ENCODE measurements at places on chromosomes 7 and 10.

- DNase-seq = no peak
These were observed 873.2 kb downstream of the GATA3 start for GRCh38 chr10:8927705-8928104.

DNA sequence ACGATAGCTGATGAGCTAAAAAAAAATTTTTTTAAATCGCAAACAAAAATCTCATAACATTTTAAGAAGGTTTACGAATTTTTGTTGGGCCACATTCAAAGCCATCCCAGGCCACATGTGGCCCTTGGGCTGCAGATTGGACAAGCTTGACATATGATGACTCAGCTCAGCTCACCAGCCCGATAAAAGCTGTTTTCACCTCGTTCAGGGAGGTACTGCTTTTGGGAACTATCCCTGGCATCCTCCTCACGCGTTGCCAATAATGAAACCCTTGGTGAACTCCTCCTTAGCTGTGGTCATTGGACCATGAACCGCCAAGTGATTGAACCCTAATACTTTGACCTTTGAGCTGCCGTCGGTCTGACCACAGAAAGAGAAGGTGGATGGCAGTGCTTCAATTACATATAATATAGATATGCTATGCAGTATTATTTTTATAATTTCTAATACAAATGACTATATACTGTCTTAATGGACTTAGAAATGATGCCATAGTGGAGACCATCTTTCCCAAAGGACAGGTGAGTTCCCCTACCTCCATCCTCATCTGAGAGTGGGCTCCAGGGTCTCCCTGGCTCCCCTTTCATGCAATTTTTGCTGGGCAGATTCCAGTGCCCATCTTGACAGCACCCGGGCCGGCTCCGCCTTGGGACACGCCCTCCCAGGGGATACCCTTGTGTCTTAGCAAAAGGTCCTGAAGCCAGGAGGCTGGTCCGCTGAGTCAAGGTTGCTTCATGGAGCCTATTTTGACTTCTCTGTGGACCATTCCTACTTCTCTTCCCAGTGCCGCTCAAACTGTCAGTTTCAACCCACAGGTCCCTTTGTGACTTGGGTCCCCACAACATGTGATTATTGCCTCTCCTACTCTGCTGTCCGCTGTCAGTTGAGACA is 707.2 kb downstream of the PARD3 start:
- DNase-seq = no peak

DNA sequence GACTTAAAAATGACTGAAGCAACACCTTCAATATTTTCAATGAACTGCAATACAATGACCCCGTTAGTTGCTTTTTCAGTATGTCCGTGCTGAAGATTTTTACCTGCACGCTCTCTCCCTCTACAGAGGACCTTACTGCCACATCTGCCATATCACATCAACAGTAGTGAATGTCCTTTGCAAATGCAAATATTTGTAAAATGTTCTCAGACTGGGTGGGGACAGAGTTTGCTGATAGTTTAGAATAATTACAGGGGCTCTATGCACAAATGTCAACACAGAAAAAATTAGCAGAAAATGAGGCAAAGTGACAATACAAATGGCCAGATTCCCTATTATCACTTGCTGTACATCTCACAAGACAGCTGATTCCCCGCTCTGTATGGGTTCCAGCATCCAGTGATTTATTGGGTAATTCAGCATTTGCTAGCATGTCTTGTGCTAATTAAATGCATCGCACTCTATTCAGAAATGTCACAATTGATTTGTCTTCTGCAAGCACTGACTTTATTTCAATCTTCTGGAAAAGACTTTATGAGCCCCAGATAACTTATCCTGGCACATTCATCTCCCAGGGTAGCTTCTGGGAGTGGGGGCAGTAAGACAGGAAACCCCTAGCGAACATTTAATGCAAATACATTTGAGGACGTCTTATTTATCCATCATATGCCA is 69.1 kb upstream of the PTER start:
- no peak for DNase-seq

DNA sequence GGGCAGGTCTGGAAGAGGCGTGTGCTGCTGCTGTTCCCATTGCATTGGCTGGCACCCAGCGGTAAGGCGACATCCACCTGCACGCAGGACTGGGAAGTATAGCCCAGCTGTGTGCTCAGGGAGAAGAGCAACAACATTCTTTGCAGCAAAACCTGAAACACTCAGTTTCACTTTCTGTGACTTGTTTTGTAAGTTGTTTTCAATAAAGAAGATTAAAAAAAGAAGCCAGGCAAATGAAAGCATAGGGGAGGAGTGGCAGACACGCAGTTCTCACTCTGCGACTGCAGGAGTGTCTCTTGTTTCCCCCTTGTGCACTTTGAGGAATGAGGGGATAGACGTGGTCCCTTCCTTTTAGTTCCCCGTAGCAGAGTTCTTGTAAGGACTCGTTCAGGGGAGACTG is 5.8 kb downstream of the FBH1 start:
- DNase-seq = no peak

GRCh38 chr10:110577056-110577455 is 9.6 kb downstream of the SMC3 start:
- no peak for DNase-seq

DNA sequence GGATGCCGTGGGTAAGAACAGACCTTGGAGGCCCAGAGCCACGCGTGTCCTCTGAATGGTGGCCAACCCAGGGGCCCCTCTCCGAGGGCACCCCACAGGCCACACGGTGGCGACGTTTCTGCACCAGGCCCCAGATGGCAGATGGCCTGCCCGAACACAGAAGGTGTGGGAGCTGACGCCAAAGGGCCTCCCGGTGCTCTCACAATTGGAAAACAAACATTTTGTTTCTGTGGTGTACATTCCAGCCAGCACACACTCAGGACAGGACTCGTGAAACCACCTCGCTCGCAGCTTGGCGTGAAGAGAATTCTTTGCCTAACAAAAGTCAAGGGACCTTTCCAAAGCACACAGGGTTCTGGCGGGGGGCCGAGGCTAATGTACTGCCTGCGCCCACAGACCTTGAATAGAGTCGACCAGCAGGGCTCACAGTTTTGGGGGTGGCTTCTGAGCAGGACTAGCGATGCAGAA is 112.1 kb downstream of the FAM53B start:
- peak; percentile 30 for DNase-seq

DNA sequence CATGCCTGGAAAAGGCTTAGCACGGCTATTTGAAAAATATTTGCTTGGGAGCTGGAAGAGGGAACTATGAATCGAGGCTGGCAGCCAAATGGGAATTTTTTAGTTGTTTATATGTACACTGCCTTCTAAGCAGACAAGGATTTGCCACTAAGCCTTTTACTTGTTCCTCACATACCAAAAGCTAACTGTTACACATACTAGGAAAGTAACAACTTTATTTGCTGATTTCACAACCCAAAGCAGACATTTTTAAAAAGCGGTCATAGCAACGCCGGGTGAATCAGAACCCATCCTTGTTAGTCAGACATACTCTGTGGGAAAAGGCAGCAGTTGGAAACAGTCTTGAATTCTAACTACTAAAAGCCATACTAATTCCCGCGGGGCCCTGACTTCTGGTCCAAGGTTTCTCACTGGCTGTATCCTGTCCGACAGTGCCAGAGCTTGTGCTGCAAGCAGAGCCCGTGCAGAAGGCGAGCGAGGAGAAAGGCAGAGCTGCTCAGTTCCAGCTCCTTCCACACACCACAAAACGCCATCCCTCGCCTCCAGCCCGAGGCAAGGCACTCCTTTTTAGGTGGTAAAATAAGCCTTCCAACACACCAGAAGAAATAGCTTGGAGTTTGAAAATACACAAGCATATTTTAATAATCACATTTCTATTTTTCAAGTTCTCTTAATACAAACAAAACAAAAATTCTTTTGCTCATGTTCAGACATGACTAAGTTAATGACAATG is 89.2 kb downstream of the RNF216 start:
- DNase-seq = peak; percentile 93

DNA sequence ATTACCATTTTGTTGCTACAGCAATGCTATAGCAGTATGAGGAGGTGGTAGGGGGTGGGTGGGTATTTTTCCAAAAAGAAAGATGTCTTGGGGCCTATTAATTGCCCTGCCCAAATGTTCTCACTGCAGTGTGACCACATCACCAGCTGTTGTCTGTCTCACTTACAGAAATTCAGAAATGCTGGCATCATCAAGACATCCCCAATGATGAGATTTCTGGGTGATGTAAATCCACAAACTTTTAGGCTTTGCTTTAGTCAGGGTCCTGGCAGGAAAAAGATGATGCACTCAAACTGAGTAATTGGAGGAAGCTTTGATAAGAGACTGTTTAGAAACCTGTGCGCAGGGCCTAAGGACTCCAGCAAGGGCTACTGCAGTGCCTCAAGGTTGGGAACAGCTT is 56.2 kb upstream of the OPN4 start:
- peak; percentile 42 for DNase-seq

GRCh38 chr7:46912692-46913091 is 669.2 kb downstream of the TNS3 start:
- DNase-seq = no peak

- DNase-seq = no peak
These were observed 308.5 kb upstream of the FZD1 start for GRCh38 chr7:90955641-90956207.

DNA sequence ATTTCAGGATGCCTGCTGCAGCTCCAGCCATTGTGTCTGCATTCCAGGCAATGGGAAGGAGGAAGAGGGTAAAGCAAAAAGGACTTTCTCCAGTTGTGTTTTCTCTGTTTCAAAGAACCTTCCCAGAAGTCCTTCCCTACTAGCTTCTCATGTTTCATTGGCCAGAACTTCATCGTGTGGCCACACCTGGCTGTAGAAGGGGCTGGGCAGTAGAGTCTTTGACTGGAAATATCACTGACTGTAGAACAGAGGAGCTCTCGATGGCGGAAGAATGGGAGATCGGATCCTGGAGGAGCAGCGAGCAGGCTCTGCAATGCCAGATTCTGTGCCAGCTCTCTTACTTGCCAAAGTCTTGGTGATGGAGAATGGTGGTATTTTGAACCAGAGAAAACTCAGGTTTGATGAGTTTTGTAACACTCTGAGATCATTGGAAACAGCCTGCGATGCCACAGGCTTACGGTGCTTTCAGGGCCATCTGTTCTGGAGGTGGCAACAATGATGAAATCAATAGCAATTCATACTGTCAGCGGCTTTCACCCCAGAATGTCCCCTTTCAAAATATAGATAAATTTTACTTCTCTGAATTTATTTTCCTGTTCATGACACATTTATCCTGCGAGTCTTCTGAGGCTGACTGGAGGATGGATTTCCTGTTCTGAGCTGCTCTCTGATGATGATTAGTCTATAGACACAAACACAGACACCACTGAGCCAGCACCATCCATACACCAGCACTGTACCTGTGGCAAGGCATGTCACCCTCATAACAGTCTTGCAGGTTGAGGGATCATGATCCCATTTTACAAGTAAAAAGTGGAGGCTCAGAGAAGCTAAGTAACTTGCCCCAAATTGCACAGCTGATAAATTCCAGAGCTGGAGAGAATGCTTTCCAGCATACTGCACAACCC is 204.2 kb downstream of the EMX2 start:
- no peak for DNase-seq

GRCh38 chr7:155166673-155167370 is 96.7 kb downstream of the HTR5A start:
- DNase-seq = peak; percentile 22

GRCh38 chr7:3280946-3281656 is 20.0 kb upstream of the SDK1 start:
- DNase-seq = no peak

- no peak for DNase-seq
These were observed 5.5 kb downstream of the GSTO1 start for GRCh38 chr10:104259999-104260774.

GRCh38 chr10:130497056-130498010 is 361.1 kb downstream of the GLRX3 start:
- no peak for DNase-seq

- DNase-seq = no peak
These were observed 3.2 kb upstream of the IGFBP3 start for GRCh38 chr7:45924283-45924682.

GRCh38 chr7:2018569-2019460 is 213.9 kb downstream of the MAD1L1 start:
- DNase-seq = peak; percentile 77

DNA sequence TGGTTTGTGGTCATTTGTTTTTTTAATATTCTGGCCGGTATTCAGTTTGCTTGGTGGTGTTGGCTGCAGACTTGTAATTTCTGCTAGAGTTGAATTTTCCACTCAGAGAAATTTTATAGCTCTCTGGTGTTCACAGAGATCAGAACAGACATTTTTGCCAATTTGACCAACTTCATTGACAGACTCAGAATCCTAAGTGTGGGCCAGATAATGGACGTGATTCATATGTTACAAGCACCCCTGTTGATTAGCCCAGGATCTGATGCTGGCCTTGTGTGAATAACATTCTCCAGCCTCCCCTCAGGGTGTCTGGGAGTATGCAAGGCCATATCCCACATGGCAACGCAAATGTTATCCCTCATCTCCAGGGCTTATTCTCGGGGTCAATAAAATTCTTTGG is 283.8 kb downstream of the C7orf25 start:
- peak; percentile 18 for DNase-seq

DNA sequence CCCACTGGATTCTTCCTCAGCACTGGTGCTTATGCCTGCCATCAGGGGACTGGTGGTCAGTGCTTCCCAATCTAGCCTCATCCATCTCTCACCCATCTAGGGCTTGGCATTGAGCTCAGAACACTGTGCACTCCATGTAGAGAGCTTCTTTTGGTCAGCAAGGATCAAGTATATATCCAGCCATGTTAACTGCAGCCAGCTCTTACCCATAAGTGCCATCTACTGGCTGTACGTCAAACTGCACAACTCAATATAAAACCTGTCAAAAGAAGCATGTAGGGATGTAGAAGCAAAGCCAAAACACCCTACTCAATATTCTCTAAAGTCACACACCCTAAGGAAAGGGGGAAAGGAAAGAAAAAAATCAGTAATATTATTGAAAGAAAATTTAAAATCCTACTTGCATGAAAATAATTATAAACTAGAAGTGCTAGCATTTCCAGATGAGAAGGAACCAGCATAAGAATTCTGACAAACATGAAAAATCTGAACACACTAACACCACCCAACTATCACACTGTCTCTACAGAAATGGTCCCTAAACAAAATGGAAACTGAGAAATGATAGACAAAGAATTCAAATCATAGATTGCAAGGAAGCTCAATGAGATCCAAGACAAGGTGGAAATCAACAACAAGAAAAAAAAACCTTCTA is 531.1 kb upstream of the STEAP1 start:
- DNase-seq = peak; percentile 64

DNA sequence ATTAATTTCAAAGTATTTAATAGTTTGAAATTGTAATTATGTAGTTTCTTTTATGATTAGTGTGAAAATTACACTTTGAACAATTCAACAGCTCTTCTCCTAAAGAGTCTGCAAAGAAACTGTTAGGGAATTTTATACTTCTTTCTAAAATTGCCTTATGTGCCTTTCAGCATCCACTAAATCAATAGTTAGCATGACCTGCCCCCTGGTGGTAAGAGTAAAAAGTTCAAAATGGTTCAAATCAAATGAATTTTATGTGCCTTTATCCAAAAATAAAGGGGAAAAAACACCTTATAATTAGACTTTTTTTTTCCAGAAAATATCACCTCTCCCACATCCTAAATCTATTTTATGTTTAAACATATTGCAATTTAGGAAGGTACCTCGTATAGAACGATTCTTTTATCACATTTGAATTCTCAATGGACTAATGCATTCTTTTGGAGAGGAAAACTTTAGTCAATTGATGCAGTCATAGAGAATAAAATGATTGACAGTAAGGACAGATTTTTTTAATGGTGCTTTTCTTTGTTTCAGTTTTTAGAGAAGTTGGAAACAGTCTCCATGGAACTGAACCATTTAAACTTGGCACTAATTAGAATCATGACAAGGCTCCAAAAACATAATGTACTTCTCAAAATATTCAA is 163.7 kb downstream of the SEMA3D start:
- DNase-seq = peak; percentile 86

GRCh38 chr10:130631142-130632096 is 495.2 kb downstream of the GLRX3 start:
- DNase-seq = no peak
